ENCODE measurements at places on chromosomes 7 and 10.
A peak's percentile ranks its signal among the peaks of the same experiment; 100 is the strongest.

DNA sequence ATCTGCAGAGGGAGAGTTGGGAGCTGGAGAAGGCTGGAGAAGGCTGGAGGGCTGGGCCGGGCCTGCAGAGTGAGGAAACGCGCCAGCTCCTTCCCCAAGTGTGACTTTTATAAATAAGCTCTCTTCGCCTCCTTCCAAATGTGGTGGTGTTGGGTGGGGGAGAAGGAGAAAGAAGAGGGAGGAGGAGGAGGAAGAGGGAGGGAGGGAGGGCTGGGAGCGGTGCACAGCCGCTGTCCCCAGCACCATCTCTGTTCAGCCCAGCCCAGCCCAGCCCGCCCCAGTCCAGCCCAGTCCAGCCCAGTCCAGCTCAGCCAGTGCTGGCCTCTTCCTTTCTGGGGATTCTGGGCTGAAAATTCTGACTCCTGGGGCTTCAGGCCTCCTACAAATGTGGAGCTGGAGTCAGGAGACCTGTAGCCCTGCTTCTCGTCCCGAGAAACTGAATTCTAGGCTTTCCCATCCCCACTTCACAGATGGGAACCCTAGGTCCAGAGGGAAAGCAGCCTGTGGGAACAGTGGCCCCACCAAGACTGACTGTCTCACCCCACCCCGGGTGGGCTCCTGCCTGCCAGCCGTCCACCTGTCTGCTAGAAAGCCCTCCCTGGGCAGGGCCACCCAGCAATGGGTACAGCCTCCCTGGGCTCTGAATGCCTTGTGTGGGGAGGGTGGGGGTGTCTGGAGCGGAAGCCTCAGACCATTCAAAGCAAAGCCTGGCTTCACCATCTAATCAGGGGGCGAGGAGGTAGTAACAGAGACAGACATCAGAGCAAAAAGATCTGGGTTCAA, 2.3 kb downstream of the STX1A start:
- DNase-seq = peak; percentile 15

GRCh38 chr10:101843032-101844021, at the start of gene KCNIP2:
Gene KCNIP2 (minus strand): TSS chr10:101843800. CDS start chr10:101843568, 232 bp downstream.
- no peak for DNase-seq

GRCh38 chr7:48168159-48168558, 3.1 kb upstream of the ABCA13 start:
- DNase-seq = no peak

DNA sequence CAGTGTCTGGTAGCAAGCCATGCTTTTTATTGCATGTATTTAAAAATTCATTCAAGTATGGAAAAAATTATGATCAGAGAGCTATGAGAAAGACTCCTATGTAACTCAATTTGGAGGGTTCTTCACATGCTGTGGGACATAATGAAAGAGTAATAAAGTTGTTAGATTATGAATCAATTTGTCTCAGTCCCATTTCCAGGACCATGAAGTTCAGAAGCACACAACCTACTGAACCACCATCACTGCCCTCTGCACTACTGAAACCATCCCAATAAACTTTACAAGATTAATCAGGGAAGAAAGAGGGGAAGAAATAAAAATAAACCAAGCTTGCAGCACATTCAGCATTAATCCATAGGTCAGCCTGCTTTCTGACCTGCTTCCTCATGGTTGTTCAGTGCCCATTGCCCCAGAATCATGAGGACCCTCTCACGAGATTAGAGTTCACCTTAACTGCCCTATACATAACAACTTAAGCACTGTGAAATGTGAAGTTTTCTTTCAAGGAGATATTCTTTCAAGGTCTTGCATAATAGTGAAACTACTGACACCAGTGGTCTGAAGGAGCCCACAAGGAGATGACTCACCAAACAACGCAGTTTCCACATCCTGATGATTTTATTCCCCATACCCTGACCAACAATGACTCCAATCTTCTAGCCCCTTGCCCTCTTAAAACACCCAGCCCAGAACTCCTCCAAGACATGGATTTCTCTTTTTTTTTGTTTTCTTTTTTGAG, 171.5 kb upstream of the ADCY1 start:
- DNase-seq = peak; percentile 30

DNA sequence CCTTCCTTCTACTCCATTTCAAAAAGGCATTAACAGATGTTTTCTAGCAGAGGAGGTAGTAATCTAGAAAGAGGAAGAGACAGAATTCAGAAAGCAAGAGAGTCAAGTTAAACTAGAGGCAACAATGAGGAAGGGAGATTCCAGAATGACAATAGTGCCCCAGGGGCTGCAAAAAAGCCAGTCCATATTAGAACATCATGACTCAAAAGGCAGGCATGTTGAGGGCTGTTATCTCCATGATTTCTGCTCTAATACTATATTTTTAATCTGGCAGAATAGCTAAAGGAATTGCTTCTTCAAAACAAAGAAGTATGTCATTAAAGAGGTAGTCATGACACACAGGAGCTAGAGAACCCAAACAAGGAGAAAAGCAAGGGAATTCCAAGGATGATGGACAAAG, 599.6 kb downstream of the INHBA start:
- DNase-seq = no peak

DNA sequence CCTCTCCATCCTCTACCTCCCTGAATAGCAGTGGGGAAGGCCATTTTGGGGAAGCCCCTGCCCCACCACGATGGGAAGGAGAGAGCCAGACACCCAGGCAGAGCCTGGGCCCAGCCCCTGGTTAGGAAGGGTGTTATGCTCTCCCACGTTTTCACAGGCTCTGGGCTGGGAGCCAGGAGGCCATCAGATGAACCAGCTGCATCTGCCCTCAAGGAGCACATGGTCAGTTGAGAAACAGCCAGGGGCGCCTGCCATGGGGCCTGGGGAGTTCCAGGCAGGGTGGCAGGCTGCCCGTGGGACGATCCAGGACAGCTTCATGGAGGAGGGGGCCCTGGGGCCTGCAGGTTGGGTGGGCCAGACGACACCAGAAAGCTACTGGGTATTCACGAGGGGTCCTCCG, 47.5 kb downstream of the CAMK2B start:
- DNase-seq = no peak

DNA sequence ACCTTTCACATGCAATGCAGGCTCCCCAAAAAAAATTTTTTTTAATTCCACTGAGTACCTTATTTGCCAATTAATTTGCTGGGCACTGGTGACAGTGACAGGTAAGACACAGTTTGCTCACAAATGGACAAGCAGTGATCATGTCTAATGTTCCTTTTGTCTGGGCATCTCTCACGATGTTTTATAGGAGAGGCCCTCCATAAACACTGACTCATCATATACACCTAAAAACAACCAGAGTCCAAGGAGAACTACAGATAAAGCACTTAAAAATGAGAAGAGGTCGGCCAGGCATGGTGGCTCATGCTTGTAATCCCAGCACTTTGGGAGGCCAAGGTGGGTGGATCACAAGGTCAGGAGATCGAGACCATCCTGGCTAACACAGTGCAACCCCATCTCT, 105.1 kb downstream of the ATE1 start:
- DNase-seq = no peak

DNA sequence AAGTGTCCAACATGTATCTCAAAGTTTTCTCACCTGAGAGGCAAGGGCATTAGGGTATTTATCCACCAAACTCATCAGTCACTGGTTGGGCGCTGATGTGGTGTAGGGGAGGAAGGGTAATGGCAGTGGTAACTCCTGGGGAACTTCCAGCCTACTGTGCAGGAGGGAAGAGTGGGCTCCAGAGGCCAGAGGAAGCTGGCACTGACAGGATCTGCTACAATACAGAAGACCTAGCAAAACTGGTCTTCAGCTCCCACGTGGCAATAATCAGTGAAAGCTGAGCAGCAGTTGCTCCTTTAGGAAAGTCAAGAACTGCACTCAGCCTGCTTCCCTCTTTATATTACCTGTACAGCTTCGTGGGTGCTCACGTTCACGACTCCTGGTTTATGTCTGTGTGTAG, 17.2 kb upstream of the CAMK2G start:
- no peak for DNase-seq
